Fibroblast of skin of left quadriceps (primary cell): ENCODE measurements at places on chromosomes 16 and 17.

DNA sequence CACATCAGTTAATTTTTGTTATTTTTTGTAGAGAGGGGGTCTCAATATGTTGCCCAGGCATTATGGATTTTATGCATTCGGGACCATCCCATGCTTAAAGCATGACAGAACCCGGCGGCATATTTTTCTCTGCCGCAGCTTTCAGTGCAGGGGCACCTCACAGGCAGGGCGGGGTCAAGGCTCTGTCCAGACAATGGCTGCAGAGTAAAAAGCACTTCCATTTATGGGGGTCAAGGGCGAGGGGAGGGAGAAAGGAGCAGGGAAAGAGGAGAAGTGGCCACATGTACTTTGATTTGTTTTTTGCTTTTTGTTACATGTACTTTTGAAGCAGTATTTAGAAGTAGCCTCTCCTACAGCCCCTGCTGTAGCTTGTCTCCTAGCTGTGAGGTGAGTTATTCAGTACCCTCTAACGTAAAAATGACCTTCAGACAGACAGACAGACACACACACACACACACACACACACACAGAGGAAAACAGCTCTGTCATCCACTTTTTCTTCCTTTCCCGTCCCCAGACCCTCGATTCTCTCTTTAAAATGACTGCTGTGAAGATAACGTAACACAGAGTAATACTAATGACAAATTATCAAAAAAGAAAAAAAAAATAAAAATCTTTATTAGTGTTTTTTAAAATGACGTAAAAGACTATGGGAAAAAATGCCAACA, 856 bp upstream of the SCPEP1 start:
- DNase-seq, result no peak

DNA sequence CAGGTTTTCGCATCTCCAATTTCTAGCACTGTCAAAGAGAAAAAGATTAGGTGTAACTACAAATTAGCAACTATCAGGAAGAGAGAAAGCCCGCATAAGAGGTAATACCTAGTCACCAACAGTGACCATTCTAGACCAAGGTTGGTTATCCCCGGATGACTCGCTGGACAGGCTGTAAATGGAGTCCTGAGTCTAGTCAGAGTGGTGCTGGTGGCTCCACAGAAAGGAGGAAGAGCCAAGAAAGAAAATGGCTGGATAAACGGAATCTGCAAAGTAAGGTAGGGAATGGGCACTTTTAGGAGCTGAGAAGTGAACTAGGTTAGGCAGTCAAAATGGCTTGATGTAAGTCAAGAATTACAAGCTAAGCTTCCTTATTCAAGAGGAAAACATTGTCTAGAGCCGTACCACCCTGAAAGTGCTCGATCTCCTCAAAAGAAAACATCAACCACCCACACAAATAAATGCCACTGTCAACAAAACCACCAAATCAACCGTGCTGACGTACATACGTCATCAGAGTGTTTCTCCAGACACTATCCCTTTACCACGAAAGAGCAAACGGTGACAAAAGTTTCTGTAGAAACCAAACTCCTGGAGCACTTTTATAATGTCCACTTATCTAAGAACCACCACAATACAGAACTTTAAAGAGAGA, 2.2 kb downstream of the GSPT1 start:
- DNase-seq, result no peak

DNA sequence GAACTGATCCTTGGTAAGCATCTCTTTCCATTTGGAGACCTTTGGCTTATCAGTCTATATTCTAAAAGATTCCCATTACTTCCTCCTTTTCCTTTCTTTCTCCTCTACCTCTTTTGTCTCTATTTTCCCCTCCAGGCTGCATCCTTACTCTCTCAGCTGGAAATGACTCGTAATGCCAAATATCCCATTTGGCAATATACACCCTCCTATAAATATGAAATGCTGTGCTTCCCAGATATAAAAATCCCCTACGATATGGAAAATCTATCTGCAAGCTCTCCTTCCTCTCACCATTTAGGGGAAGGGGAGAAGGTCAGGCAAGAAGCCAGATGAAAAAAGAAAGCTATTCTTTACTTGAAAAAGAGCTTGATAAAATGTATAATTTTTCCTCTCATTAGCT, 39.9 kb downstream of the XPO6 start:
- DNase-seq, result no peak

- DNase-seq, result no peak
These were observed 104.4 kb downstream of the CMIP start for GRCh38 chr16:81548876-81549546.

- DNase-seq, result no peak
These were observed 22.7 kb downstream of the LCMT1 start for GRCh38 chr16:25134166-25134700.

DNA sequence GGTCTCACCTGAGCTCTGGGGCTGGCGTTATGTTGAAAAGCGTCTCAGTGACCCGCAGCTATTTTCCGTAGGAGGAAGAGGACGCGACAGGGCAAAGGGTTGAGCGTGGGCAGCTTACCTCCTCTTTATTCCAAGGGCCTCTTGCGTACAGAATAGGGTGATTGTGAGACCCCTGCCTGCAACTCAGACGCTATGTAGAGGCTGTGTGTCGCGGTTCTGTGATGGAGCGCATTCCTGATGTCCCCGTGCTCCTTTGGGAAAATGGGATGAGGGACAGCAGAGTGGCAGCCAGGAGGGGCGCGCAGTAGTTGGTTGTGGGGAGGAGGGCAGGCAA, 531 bp upstream of the CDH8 start:
- no peak for DNase-seq

- no peak for DNase-seq
These were observed 45.0 kb downstream of the ESRP2 start for GRCh38 chr16:68190736-68191510.

- DNase-seq, result peak; percentile 12
These were observed 25.7 kb downstream of the C17orf100 start for GRCh38 chr17:6677158-6677831.

GRCh38 chr16:84455031-84455430, 49.4 kb downstream of the MEAK7 start:
- DNase-seq, result no peak

GRCh38 chr16:9798952-9799580, 383.2 kb downstream of the GRIN2A start:
- no peak for DNase-seq

GRCh38 chr17:2174468-2175293, 119.8 kb downstream of the HIC1 start:
- peak; percentile 80 for DNase-seq

- DNase-seq, result peak; percentile 64
These were observed 15.6 kb upstream of the AURKB start for GRCh38 chr17:8225813-8226535.

DNA sequence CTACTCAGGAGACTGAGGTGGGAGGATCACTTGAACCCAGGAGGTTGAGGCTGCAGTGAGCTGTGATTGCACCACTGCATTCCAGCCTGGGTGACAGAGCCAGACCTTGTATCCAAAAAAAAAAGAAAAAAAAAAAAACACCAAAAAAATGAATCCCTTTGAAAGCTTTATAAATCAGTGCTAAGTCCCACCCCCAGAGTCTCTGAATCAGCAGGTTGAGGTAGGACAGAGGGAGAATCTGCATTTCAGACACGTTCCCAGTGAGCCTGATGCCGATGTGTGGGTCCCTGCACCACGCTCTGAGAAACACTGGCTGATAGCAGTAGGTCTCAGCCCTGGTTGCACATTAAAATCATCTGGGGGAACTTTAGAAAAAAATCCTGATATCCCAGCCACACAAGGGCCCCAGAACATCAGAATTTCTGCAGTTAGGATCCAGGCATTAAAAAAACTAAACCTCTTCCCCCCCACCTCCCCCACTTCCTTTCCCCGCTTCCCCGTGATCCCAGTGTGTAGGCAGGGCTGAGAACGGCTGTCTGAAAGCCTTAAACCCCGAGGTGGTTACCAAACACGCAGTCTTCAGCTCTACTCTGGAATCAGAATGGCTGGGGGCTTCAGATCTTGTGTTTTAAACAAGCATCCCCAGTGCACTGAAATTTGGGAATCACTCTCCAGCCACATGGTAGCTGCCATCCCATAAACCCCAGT, 27.3 kb upstream of the GPRC5B start:
- DNase-seq, result no peak

DNA sequence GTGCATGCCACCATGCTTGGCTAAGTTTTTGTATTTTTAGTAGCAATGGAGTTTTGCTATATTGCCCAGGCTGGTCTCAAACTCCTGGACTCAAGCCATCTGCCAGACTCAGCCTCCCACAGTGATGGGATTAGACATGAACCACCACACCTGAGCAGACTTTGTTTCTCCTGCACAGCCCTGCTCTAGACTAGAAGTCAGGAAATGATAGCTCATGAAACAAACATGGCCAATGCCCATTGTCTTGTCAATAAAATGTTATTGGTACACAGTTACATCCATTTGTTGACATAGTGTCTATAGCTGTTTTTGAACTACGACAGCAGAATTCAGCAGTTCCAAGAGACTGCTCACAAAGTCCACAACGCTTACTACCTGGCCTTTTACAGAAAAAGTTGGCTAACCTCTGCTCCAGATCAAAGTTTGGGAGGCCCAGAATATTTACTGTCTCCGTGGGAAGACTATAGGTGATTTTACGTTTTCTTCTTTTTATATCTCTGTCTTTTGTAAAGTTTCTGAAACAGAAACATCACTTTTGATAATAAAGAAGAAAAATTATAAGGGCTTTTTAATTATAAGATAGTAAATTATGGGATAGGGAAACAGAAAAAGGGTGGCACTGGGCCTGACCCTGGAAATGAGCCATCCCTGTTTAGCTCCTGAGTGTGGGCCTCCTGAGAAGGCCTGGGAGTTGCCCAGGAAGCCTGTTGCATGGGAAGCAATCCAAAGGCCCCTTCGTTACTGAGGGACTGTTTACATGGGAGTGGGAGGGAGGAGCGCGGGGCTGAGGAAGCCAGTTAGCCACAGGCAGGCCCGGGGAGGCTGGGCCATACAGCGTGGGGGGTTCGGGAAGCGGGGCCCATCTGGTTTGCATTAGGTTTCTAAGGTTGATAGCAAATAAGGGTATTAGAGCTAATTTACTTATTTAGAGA, 201.5 kb downstream of the IRF8 start:
- DNase-seq, result peak; percentile 39

DNA sequence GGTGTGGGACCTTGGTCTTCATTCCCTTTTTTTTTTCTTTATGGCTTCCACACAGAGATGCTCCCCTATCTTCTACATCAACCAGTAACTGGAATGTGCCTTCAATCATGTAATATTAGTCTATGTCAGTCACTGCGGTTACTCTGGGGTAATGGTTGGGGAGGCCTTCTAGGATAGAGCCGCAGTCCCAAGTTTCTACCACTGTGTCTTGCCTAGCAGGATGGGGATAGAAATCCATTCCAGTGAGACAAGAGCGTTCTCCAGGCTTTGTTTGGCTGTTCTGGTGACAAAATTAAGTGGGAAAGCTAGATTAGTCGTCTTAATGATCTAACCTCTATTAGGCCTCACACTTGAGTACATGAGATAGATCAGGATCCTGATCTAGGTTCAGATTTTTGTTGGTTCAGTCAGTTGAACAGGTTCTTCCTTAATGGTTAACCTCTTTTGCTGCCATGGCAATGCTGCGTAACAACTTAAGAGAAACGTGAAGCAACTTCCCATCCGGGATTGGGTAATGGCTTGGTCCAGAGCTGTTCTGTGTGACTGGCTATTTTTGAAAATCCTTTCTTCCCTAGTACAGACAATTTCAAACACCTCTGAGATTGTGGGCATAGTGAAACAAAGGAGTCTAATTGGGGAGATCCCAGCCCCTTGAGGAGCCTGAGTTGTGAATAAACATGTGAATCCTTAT, 8.7 kb downstream of the MSL1 start:
- no peak for DNase-seq

GRCh38 chr17:54736573-54736972, 164.1 kb upstream of the TOM1L1 start:
- DNase-seq, result no peak

DNA sequence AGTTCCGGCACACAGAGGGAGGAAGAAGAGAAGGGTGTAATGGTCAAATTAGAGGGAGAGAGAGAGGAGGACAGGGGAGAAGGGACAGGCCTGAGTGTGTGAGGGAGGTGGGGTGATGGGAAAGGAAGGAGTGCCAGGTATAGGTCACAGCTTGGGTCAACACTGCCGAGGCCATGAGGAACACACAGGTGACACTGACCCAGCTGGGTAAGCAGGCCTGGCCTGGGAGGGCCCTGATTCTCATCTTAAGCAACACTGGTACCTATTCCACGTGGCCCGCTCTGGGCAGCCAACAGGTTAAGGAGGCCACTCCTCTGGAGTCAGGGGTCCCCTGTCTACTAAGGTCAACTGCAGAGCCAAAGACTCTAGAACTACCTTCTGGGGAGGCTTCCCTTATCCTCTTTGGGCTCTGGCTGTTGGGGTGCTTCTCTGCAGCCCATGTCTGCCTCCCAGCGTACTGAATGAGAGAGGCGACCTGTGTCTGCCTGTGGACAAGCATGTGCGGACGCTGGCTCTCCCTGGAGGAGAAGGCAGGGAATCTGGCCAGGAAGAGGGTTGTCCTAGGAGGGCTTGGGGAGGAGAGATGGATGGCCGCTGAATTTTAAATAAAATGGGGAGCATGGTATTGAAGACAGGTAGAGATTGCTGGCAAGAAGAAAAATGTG, 57.6 kb downstream of the RGS9 start:
- DNase-seq, result no peak

DNA sequence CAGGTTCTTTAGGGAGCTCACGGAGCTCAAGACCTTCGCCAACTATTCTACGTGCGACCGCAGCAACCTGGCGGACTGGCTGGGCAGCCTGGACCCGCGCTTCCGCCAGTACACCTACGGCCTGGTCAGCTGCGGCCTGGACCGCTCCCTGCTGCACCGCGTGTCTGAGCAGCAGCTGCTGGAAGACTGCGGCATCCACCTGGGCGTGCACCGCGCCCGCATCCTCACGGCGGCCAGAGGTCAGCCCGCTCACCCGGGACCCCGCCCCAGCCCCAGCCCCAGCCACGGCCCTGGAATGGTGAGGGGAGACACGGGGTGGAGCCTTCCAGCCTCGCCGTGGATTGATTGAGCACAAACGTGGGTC, 13.5 kb downstream of the SARM1 start:
- DNase-seq, result no peak

DNA sequence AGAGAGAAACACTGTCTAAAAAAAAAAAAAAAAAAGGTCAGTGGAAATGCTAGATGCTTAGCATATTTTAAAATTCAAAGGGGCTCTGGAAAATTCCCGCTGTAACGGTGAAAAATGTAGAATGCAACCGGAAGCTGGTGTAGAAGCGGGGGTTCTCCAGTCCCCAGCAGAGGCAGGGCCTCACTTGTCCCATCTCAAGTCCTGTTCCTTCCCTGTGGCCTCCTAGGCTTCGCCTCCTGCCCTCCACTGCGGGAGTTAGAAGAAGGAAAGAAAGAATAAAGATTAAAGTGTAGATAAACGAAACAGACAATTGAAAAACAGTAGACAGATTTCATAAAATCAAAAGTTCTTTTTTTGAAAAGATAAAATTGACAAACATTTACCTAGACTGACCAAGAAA, 14.8 kb upstream of the ZNF287 start:
- no peak for DNase-seq

DNA sequence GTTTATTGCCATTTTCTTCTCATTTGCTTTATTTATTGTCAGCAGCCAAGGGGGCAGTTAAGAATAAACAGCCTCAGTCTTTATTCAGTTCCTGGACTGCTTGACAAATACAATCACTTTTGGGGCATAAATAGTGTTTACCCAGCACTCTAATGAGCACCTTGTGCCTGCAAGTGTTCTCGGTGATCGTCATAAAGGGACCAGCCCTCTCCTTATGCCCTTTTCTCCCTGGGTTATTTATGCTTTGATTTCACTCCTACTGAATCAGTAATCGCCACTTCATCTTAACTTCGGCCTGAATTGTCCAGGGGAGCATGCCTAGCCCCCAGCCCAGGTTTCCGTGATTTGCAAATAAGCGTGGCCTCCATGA, 55.7 kb upstream of the CACNG5 start:
- DNase-seq, result no peak

- no peak for DNase-seq
These were observed 56.8 kb upstream of the RPH3AL start for GRCh38 chr17:409308-409847.
